ENCODE measurements at places on chromosomes 7 and 10.

GRCh38 chr10:119896937-119897770 lies 4.6 kb downstream of the SEC23IP start:
- no peak for DNase-seq

DNA sequence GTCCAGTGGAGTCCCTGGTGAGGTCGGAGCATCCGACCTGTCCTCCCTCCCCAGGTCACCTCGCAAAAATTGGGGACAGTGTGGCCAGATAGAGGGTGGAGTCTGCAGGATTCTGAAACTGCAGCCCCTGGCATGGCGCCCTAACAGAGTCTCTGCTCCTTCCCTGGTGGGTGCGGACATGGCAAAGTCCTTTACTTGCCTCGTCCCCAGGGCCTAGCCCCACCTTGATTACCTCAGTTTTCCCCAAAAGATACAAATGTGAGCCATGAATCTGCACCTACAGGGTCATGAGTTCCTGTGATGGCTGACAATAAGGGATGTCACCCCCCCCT lies 47.7 kb downstream of the NPVF start:
- DNase-seq, result no peak

GRCh38 chr10:452512-453426 lies 236.7 kb downstream of the DIP2C start:
- no peak for DNase-seq

DNA sequence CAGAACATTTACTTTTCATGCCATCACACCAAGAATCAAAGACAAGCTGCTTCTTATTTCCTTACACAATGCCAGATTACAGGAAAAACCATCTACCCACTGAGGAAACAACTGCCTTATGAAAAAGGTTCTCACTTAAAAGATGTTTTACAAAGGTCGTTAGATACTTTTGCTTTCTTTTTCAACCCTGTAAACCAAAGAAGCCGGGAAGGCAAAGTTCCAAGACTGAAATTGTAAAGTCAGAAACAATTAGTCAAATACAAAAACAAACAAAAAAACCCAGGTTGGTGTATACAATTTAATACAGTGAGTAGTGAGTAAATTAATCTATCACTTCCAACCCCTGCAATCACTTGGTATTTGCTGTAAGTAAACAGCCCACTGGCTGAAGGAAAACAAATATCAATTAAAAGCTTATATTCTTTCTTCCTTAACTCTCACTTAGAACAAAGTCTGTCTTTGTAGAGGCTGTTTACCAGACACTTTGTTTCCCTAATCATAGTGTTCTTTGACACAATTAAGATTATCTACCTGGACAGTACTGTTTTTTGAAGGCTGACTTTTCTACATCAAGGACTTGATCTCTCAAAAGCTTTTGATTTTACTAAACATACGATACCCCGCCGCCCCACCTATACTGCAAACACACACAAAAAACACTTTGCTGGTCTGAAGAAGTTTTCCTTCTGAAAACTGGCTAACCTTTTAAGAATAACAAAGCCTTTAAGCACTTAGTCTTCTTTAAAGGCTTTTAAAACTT lies 18.1 kb downstream of the ERLIN1 start:
- DNase-seq, result no peak

DNA sequence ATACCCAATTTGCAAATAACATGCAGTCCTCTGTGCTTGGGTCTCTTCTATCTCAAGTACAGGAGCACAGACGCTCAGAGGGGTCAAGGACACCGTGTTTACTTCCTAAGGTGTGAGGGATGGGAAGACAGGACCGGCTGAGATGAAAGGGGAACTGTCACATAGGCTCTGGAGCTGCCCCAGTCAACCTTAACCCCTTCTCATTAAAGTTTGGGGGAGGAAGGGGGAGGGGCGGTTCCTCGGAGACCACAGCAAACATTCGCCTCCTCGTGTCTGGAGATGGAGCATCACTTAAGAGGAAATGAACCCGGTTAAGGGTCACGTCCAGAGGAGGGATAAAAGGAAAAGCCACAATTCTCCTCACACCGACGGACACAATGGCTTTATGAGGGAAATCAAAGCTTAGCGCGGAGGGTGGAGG lies 1.1 kb downstream of the SH3PXD2A start:
- no peak for DNase-seq

- no peak for DNase-seq
Observed at GRCh38 chr7:92052684-92053083, 81.6 kb downstream of the CYP51A1 start.

- DNase-seq, result no peak
Observed at GRCh38 chr10:97279121-97279815, 13.2 kb downstream of the ARHGAP19 start.

DNA sequence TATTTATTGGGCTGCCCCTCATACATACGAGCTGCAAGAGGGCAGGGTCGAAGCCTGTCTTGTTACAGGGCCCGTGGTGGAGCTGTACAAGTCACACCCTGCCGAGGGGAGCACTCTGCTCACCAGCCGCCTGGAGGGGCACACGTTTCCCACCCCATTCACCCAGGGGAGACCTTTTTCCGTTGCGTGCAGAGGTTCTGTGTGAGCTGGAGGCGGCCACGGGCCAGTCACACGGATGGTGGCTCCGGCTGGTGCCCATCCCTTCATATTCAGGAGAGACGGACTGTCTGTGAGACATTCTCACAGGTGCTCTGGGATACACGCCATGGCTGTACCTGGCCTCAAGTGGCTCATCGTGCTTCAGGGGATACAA lies 47.9 kb upstream of the FAM20C start:
- no peak for DNase-seq
